CD14-positive monocyte (primary cell): ENCODE measurements at places on chromosomes 3 and 15. TPM values are rescaled to one million over a fixed set of nuclear protein-coding genes. Genes with fewer than 3 reads are reported as not detected.

Gene KNG1
- not detected for polyA plus RNA-seq

Gene CRBN
- 96.1 TPM for polyA plus RNA-seq

Gene TIGIT
- polyA plus RNA-seq, result 0.49 TPM

Gene MASP1
- polyA plus RNA-seq, result not detected in 2 replicates

Gene PYGO1
- not detected for polyA plus RNA-seq

Gene PCSK6
- not detected in 2 replicates for polyA plus RNA-seq

Gene C15orf62
- polyA plus RNA-seq, result 0.23 TPM

Gene ZPLD1
- not detected for polyA plus RNA-seq

Gene TMEM158
- not detected for polyA plus RNA-seq
